ENCODE measurements at places on chromosomes 7 and 10. TPM values are rescaled to one million over a fixed set of nuclear protein-coding genes. Genes with fewer than 3 reads are reported as not detected.

Gene ZNF316
- 26.1 TPM for total RNA-seq

Gene PDE6C
- total RNA-seq = not detected

Gene EBF3
- total RNA-seq = not detected

Gene CHST15
- total RNA-seq = 0.10 TPM

Gene DEPP1
- total RNA-seq = 1.2 TPM

Gene TBXAS1
- 28.7 TPM for total RNA-seq

Gene RBP3
- not detected for total RNA-seq

Gene C7orf33
- total RNA-seq = not detected

Gene DIP2C
- 0.70 TPM for total RNA-seq

Gene CSTF2T
- 43.1 TPM for total RNA-seq

Gene PVRIG
- 71.8 TPM for total RNA-seq

Gene GBX1
- not detected for total RNA-seq

Gene TAS2R4
- total RNA-seq = 0.65 TPM

DNA sequence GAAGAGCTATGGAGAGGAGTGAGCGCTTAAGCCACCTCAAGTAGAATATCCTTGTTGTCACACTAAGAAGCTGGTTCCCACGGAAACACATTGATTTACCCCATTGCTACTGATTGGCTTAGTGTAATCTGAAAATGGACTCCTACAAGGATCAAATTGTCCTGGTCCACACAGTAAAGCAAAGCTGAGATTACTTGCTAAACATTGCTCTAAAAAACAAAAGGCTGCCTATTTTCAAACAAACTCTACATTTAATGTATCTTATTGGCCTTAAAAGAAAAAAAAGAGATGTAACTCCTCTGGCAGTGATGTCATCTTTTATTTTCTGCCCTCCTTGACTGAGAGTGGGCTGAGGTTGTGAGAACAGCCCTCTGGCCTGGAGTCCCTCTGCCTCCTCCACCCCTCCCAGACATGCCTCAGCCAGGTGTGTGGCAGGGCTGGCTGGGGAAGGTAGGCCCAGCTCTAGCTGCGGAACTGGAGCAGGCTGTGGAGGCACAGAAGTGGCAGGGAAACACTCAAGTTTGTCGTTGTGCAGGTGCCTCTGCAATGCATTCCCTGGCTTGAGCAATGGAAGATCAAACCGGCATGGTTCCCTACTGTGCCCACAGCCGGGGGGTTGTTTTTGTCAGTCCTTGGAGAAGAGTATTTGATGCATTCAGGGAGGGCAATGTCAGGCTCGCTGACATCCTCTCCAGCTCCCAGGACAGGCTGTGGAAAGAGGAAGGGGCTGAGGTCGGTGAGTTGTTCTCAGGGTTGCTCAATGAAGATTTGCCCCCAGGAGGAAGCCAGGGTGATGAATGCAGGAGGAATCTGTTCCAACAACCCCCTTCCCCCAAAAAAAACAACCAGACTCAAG, 9.1 kb downstream of the KLF6 start:
- no peak for DNase-seq

DNA sequence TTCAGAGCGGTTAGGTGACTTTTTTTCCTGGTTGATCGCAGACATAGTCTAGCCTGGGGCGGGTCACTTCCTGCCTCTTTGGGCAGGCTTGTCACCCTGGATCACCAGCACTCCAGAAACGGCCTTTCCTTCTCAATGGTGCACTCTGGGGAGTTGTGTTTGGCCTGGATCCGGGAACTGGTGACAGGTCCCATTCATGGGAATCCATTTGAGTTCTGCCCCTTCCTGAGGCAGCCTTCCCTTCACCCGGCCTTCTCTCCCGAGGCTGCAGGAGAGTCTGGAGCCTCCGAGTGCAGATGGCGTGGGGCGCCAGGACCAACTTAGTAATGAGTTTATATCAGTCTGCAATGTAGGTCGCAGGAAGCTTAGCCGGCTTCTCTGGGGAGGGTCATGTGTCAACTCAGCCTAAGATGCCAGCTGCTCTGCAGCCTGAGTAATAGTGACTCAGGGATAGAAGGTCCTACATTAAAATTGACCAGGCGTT, 54.2 kb downstream of the TACR2 start:
- DNase-seq = peak; percentile 26

- DNase-seq = no peak
Observed at GRCh38 chr10:86401588-86402282, 35.1 kb upstream of the GRID1 start.

- no peak for DNase-seq
Observed at GRCh38 chr7:41046221-41046761, 656.6 kb downstream of the INHBA start.

DNA sequence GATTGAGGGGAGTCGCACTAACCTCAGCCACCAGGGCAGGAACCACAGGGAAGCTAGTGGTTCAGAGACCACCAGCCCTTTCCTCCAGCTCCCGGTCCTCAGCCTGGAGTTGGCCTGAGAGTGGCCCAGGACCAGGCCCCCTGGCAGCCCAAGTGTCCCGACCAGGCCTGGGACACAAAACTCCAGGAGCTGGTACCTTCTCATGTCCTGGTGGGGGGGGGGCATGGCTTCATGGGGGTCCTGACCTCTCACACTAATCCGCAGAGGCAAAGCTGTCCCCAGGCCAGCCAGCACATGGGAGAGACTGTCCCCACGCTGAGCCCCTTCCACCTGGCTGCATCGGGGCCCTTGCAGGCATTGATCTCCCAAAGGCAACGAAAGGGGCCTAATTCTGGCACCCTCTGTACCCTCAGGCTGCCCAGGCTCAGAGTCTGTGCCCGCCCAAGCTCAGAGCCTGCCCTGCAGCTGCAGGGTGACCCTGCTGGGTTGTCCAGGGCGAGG, 28.2 kb downstream of the GPRIN2 start:
- no peak for DNase-seq

- no peak for DNase-seq
Observed at GRCh38 chr10:21449288-21449966, 76.1 kb downstream of the SKIDA1 start.

DNA sequence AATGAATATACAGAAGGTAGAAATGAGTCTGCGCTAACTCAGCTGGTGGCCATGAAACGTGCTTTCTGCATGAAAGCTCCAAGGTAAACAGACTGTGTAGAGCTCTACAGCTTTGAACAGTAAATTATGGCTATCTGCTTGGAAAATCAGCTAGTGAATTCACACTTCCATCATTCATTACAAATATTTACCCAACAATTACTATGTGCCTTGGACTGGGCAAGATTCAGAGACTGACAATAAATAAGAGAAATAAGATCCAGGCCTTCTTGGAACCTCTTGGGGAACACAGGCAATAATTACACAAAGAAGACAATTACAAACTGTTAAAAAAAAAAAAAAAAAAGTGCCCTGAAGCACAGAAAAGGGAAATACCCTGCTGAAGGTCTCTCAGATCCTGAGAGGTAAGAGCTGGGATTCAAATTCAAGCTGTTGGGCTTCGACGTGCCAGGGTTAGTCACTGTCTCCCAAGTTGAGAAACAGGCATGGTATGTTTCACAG, 15.8 kb downstream of the TSPAN12 start:
- DNase-seq = no peak

GRCh38 chr7:128053023-128053422, 21.8 kb upstream of the LRRC4 start:
- DNase-seq = no peak

GRCh38 chr7:141954334-141954733, 7.6 kb upstream of the CLEC5A start:
- no peak for DNase-seq

DNA sequence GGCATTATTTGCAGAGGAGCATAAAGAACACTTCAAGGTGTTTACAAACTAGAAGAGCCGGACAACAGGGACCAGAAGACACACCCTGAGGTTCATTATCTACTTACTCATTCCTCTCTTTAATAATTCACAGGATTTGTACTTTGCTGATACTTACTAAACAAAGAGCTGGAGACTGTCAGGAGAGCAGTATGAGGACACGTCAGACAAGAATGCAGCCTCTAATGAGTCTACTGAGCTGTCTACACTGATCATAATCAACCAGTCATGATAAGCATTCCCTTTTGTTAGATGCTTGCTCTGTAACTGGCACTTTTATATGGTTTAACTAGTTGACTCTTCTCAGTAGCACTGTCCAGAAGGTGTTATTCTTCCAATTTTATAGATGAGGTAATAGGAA, 243.3 kb upstream of the CDC14C start:
- DNase-seq = no peak

- no peak for DNase-seq
Observed at GRCh38 chr7:46741938-46742540, 821.0 kb upstream of the IGFBP3 start.

- DNase-seq = no peak
Observed at GRCh38 chr7:90582164-90582563, 14.0 kb upstream of the CDK14 start.

DNA sequence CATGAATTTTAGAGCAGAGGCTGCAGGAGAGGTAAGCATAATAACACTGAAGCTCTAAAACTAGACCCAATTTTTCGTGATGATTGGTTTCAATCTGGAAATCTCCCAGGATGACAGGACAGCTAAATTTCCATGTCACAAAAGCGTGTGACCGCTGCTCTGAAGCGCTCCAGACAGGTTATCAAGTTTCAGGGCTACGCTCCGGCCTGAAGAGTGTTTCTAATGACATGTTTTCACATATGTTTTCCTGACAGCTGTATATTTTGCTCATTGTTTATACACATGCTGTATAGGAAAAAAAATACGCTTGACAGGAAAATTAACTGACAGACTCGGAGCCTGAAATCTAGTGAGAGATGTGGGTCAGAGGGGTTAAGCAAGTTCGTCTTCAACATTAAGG, 219.8 kb upstream of the BMPER start:
- no peak for DNase-seq

GRCh38 chr10:58384095-58384494, 1.1 kb upstream of the TFAM start:
- no peak for DNase-seq

DNA sequence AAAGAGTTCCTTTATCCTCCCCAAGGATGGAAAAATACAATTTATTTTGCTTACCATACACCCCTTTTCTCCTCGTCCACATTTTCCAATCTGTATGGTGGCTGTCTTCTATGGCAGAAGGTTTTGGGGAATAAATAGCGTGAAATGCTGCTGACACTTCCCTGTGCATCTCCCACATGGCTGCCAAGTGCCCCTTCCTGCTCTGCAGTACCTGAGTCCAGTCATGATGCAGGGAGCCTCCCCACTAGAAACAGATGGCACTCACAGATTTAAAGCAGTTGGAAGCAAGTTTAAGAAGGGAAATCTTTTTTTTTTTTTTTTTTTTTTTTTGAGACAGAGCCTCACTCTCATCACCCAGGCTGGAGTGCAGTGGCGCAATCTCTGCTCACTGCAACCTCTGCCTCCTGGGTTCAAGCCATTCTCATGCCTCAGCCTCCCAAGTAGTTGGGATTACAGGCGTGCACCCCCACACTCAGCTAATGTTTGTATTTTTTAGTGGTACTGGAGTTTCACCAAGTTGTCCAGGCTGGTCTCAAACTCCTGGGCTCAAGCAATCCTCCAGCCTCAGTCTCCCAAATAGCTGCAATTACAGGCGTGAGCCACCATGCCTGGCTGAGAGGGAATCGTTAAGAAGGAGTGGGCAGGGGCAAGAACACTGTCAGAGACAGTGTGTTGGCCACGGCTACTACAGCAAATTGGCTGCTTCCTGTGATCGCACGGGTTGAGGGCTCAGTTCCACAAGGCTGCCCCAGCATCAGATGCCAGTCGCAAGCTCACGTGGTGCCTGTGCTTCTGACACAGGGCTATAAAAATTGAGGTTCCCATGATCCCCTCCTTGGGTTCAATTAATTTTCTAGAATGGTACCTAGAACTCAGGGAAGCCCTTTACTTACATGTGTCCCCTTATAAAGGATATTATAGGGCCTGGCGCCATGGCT, 5.3 kb upstream of the PILRA start:
- no peak for DNase-seq

- no peak for DNase-seq
Observed at GRCh38 chr10:131271195-131271880, 40.2 kb downstream of the TCERG1L start.

- no peak for DNase-seq
Observed at GRCh38 chr10:52742731-52743130, 29.9 kb downstream of the MBL2 start.

DNA sequence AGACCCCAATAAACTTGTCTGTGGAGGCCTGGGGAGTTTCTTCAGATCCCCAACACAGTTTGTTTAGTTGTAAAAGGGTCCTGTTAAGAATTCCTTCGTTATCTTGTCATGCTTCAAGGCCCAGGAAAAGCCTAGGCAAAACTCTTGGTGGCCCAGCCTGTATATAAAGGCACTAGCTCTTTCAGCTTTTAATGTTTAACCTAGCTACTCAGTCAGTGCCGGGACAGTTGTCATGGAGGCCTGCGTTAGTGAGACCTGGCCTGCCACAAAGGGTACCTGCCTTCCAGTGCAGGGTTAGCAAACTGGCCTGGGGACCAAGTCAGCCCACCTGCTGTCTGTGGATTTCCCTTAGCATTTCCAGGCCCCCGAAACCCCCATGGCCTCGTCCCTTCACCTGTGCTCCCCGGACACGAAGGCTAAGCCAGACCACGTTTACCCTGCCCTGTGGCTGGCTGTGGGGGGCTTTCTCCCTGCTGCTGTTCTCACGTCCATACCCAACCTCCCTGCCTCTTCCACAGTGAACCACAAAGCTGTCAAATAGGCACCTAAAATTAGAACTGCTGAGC, 96.9 kb upstream of the PPP2R2D start:
- peak; percentile 5 for DNase-seq

- DNase-seq = no peak
Observed at GRCh38 chr10:44703241-44704155, 207.6 kb upstream of the TMEM72 start.
